ENCODE measurements at places on chromosomes 16 and 17.

- DNase-seq = no peak
These were observed 92.4 kb downstream of the RGS9 start for GRCh38 chr17:65229621-65229995.

GRCh38 chr16:88072571-88073001, 121.4 kb downstream of the BANP start:
- no peak for DNase-seq

- DNase-seq = no peak
These were observed 61.3 kb upstream of the SIAH1 start for GRCh38 chr16:48446534-48446920.

DNA sequence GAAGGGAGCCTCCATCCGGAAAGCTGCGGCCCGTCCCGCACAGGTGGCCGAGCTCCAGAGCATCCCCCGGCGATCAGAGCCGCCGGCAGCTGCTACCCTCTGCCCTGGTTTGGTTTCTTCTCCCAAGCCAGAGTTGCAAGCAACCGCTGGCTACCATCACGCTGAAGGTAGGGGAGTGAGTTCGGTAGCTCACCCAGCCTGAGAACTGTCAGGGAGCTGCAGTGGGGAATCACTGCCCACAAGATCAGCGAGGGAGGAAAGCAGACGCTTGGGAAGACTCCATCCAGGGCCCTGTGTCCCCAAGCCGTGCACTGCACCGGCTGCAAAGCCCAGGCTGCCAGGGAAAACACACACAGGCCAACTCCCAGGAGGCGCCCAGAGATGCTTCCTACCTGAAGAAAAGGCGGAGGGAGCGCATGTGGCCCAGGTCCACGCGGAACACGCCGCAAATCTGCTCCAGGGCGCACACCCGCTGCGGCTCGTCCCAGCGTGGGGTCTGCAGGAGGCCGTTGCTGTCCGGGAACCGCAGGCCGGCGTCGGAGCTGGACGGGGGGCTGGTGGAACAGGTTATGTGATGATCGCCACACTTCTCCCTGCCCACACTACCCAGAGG, 83.3 kb downstream of the TBC1D16 start:
- DNase-seq = no peak

GRCh38 chr16:69112285-69113129, 7.1 kb downstream of the HAS3 start:
- no peak for DNase-seq

DNA sequence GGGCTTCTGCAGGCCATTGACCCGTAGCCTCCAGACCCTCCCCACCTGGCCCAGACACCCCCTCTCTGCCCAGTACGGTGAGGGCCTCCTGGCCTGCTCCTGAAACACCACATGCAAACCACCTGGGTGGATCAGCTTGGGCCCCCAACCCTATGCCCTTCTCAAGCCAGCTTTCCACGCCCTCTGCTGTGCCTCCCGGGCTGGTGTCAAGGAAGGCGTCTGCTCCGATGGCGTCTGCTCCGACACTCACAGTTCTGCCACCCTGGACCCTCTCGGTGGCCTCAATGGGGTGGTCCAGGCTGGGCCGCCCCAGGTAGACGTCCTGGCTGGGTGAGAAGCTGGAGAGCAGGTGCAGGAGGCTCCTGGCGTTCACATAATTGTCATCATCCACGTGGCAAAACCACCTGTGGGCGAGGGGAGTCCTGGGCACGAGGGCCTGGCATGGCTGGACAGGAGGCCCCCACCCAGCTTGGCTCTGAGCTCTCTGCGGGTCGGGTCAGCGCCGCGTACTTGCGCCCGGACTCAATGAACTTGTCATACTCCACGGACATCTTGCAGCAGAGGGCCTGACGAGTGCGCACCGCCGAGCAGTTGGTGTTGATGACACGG, 1.4 kb downstream of the RFNG start:
- DNase-seq = no peak

DNA sequence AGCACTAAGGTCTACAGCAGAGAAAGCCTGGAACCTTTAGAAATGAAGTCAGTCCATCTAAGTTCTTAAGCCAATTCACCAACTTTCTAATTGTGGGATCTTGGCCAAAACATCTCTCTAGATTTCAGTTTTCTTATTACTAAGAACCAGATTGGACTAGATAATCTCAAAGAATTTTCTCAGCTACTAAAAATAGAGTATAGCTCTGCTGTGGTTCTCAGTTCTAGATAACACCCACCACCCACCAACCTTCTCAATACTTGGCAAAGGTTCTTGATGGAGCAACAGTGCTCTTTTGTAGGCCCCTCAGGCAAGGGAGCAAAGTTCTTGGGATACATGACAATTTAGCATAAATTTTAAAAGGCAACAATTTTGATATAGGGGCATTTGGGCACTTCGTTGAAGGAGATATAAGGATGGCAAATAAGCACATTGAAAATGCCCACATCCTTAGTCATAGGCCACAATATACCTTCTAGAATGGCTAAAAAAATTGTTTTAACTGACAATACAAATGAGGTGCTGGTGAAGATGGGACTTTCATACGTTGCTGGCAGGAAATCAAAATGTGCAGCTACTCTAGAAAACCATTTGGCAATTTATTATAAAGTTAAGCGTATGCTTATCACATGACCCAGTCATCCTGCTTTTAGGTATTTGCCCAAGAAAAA, 74.4 kb upstream of the TMEM132E start:
- no peak for DNase-seq

GRCh38 chr17:82350182-82351030, 8.6 kb upstream of the TEX19 start:
- no peak for DNase-seq

- DNase-seq = no peak
These were observed 7.6 kb downstream of the CAMKK1 start for GRCh38 chr17:3885271-3885670.

- no peak for DNase-seq
These were observed 67.7 kb downstream of the NLK start for GRCh38 chr17:28110184-28110583.

- no peak for DNase-seq
These were observed 36.1 kb upstream of the ALOX12 start for GRCh38 chr17:6959700-6960099.

DNA sequence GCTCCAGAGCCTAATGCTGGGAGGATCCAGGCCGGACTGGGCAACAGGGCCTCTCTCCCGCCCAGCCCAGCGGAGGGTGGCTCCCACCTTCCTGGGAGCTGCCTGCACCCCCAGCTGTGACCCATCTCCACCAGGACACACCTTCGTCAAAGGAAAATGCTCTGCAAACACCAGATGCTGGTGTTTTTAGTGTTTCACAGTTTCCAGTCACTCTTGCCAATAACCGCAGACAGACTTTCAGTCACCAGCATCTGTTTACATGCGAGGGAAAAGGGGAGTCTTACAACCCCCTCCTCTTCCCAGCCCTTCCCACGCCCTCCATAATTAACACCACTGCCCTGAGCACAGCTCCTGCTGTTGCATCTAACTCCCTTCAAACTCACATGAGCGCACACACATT, 25.3 kb downstream of the KLHDC4 start:
- DNase-seq = no peak

- no peak for DNase-seq
These were observed 30.1 kb downstream of the PIMREG start for GRCh38 chr17:6474376-6474775.

DNA sequence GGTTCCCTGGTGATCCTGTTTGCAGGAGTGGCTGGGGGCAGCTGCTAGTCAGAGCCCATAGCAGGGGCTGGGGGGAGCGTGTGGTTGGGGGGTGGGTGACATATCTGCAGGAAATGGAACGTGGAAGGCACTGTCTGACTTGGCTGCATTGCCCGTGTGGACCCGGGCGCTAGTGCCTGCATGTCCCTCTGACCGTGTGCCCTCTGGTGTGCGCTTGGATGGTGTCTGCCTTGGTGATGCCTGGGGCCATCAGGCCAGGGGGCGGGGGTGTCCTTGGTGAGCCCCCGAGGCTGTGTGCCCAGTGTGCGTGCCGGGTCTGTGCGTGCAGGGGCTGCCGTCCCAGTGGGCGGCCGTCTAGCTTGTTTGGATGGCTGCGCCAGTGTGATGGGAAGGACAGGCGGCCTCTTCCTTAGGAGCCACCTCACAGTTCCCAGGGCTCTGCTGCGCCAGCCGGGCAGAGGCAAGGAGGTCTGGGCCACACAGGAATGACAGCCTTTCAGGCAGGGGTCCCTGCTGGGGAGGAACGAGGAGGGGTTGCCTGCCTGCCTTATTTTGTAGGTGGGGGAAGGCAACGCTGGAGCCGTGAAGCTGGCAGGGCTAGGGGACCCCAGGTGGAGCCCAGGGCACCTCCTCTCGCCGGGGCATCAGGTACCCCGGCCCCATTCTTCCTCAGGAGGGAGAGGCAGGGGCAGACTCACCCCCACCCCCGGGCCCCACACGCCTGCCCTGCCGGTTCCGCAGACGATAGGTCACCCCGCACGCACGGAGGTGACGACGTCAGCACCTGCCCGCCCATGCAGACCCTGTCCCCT, 693 bp downstream of the NDRG4 start:
- no peak for DNase-seq

DNA sequence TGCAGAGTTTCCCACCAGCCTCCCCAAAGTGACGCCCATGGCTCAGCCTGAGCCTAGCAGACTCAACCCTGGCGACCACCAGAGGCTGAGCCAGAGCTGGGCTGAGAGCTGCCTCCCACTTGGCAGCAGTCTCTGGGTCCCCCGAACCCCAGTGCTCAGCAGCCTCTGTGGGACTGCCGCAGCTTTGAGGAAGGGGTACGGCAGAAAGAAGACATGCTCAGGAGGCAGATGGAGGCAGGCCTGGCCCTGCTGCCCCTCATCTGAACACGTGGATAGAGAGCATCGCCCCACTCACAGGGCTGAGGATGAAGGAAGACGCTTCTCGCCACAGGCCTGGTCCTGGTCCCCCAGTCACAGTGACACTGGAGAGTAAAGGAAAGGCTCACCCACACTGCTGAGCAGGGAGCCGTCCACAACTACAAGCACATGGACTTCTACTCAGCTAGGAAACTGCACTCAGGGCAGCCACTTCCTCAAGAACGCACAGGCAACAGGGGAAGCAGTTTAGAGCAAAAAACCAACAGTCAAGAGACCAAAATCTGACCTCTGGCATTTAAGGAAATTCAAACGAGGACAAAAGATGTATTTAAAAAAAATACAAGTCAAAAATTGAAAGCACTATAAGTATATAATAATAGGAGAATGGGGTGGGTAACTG, 45.2 kb upstream of the GSG1L start:
- DNase-seq = no peak

GRCh38 chr16:9348912-9349311, 257.5 kb downstream of the HAPSTR1 start:
- DNase-seq = no peak

DNA sequence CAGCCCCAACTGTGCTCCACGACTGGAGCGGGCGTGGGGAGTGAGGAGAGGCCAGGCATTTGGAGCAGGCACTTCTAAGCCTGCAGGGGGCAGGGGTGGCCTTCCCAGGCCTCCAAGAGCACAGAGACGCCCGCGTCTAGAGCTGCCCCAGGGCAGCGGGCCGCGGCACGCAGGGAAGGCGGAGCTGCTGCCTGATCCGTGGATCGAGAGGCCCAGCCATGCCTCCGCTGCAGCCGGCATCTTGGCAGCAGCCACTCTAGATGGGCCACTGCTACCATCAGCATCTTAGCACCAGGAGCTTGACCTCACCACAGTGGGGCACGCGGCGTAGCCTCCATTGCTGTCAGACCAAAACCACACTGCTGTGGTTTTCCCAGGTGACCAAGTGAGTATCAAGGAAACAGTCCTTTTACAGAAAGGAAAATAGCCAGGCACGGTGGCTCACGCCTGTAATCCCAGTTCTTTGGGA, 20.4 kb upstream of the WDR45B start:
- no peak for DNase-seq

GRCh38 chr17:70168044-70168976, 1.0 kb upstream of the KCNJ2 start:
- peak; percentile 42 for DNase-seq

- DNase-seq = no peak
These were observed 23.0 kb downstream of the C17orf100 start for GRCh38 chr17:6674586-6674985.

DNA sequence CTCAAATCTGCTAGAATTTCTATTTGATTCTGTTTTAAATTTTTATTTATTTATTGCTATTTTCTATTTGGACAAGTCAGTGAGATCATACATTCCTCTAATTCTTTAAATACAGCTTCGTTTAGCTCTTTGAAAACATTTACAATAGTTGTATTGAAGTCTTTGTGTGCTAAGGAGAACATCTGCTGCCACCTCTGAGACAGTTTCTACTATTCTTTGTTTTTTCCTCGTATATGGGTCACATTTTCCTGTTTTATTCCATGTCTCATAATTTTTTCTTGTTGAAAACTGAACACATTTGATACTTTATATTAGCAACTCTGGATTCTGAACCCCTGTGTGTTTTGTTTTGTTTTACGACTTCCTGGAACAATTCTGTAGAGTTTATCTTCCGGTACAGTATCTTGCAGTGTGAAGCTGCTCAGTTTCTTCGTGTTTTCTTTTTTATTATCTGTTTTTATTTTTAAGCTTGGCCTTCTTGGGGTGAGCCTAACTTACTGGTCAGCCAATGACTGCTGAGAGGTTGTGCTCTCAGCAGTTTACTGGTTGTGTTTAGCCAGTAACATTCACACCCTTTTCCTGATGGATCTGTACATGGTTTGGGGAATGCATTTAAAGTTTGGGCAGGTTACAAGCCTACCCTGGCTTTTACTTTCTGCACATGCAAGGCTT, 99.0 kb downstream of the CA4 start:
- DNase-seq = no peak

- no peak for DNase-seq
These were observed 273.0 kb upstream of the IRX5 start for GRCh38 chr16:54657709-54658102.

DNA sequence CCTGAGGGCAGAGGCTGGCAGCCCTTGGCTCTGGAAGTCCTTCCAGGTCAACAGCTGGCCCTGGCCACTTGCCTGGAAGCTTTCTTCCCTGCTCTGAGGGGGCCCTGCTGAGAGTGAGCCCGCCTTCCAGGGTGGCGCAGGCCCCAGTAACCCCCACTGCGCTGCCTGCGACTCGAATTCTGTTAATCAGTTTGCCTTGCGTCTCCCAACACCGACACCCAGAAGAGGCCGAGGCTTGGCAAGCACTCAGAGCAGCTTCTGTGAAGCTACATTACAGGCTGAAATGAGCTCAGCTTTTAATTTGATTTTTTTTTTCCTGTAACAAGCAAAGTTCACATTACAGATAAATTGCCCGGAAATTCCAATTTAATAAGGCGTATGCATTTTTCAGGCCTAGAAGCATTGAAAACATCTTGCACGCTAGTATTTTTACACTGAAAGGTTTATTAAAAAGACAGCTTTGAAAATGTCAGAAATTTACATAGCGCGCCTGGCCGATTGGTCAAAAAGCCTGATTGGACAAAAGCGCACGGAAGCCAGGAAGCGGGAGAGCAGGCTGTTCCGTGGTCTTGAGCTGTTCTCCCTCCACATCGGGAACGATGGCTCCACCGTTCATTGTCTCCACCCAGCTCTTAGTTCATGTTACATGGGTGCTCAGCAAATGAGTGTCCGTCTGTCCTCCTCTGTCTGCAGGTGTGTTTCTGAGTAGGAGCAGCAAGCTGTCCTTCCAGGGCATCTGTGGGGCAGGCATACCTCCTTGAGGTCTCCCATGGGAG, 65.5 kb upstream of the HSBP1 start:
- DNase-seq = no peak

GRCh38 chr16:13436641-13437412, 483.1 kb upstream of the ERCC4 start:
- DNase-seq = no peak

GRCh38 chr16:84137287-84137686, 7.7 kb downstream of the HSDL1 start:
- DNase-seq = no peak

Measured in right lung (tissue), 10 donors.